ENCODE measurements at places on chromosomes 3 and 15.

DNA sequence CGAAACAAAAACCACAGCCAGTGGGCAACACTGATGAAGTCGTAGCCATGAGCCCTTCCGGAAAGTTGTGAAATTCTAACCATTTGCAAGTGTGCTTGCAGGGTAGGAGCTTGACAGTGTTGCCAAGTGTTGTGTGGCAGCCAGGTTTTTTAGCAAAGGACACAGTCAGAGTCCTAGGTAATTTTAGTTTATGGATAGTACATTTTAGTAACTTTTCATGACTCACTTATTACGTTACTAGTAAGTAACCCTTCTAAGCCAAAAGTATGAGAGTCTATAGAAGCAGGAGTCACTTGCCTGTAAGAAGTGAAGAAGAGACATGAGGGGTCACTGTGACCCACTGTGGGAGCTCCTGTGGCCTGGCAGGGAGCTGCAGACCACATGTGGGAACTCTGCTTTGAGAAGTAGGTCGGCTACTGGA is 54.8 kb upstream of the ADPGK start:
- peak; percentile 22 for DNase-seq

DNA sequence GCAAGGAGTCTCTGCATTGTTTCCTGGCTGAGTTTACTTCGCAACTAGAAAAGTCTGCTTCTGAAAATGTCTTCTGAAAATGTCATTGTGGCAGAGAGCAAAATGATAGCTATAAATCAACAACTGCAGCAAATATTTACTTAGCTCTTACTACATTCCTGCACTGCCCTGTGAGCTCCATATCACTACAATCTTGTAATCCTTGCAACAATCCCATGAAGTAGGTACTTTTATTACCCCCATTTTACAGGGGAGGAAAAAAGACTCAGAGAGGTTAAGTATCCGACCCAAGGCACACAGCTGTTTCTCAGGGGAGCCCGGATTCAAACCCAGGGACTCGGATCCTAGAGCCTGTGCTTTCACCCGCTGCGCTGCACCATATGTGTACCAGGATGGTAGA is 34.2 kb upstream of the SPTBN5 start:
- DNase-seq: no peak

DNA sequence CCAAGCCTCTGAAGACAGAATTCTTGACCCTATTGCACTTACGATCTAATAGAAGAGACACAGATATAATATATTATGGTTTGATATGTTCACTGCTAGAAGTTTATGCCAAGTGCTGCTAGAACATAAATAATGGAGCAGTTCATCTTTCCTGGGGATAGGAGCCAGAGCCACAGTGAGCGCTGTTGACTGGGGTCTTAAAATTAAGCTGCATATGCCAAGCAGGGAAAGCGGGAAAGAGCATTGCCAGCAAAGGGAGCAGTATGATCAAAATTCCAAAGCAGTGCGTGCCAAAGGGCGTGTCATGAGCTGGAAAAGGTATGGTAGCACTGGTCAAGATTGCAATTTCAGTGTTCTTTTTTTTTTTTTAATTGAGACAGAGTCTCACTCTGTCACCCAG is 49.1 kb upstream of the ABHD2 start:
- DNase-seq: no peak

DNA sequence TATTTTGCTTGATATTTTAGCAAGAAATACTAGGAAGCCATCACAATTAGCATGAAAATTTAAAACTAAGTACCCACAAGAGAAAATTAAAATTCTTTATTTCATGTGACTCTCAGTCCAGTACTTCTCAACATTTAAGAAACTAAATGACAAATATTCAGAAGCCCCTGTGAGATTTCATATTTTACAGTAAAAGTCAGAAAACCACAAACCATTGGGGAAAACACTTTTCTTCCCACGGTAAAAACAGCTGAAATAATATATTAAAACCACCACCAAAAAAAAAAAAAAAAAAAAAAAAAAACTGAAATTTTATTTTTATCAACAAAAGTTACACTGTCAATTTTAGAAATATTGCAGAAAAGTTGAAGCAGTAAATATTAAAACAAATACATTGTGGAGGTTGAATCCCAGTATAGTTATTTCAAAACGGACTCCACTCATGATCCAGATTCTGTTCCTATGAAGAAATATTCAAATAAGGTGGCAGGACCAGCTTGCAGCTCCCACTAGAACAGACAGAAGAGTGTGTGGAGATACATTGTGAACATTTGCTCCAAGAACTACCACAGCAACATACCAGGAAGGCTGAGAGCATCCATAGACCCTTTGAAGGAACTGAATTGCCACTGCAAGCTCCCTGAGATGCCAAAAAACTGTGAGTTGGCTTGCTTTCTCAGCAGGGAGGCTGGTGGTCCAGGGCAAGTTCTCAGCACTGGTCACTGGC is 308.2 kb downstream of the CTNNB1 start:
- no peak for DNase-seq

- no peak for DNase-seq
Observed at GRCh38 chr15:73686781-73687256, 2.6 kb downstream of the CD276 start.

DNA sequence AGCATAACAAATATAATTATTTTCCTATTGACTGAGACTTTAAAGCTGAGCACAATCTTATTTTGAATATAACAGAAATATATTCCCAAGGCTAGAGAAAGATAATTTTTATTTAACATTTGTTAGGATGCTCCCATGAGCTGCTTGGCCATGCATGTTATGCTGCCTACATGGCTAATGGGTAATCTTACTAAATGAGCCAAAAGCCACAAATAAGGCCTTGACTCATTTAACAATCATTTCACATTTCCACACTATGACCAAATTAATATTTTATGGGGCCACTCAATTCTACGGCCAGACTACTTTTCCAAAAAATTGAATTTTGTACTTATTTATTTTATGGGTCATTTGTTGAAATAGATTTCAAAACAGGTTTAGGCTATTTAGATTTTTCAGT is 141.7 kb downstream of the MEIS2 start:
- DNase-seq: no peak

DNA sequence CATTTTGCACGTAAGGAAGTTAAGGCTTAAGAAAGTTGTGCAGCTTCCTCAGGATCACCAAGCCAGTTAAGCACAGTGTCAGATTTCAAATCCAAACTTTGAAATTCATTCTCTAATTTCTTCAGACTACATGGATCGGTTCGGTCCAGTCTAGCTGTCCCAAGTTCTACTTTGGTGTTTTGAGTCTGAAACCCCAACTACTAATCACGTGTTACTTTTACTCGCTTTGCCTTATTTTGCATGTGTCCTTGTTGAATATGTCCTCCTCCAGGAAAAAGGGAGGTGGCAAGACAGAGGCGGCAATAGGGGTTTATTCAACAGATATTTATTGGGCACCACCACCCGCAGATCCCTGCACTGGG is 522 bp upstream of the GXYLT2 start:
- no peak for DNase-seq

DNA sequence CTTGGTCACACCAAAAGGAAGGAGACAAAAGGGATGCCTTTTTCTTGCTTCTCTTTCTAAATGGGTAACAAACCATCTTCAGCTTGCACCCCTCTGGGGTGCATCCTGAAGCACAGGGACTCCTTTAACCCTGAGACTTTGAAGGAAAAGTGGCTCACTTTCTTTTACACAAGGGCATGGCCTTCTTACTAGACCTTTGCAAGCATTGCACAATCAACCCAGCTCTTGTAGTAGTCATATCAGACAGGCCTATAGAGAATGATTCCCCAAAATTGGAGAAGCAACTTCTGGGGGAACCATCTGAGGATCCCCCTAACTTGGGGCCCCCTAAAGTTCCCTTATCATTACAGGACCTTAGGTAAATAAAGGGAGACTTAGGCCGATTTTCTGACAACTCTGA is 56.1 kb upstream of the GK5 start:
- DNase-seq: no peak

GRCh38 chr15:73366766-73367623 is 1.8 kb downstream of the HCN4 start:
- DNase-seq: peak; percentile 23

DNA sequence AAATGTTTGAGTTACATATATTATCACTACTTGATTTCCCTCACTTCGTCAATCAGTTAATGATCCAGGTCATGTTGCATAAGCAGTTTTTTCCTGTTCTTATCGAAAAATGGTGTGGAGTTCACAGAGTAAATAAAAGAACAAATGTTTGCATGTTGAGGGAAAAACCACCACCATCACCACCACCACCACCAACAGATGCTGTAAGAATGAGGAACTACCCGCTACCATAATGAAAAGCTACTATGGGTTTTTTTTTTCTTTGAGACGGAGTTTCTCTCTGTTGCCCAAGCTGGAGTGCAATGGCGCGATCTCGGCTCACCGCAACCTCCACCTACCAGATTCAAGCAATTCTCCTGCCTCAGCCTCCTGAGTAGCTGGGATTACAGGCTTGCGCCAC is 27.6 kb downstream of the RUBCN start:
- DNase-seq: no peak

- DNase-seq: no peak
Observed at GRCh38 chr3:149726716-149727407, 25.4 kb downstream of the COMMD2 start.

DNA sequence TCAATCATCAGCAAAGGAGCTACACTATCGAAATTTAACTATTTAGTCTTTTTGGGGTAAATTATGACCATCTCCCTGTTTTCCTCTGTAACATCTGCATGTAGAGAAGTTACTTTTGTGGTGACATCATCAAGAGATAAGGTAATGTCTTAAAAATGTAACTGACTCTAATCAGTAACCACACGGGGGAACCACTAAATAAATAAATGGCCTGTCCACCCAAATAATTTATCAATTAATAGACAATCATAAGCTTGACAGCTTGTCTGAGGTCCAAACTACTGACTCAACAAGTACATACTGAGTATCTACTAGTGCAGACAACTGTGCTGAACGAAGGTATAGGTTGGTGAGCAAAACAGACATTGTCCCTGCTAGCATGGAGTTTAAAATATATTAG is 219.3 kb downstream of the SLC9A9 start:
- no peak for DNase-seq

GRCh38 chr3:100988080-100988479 is 5.1 kb downstream of the ABI3BP start:
- no peak for DNase-seq

DNA sequence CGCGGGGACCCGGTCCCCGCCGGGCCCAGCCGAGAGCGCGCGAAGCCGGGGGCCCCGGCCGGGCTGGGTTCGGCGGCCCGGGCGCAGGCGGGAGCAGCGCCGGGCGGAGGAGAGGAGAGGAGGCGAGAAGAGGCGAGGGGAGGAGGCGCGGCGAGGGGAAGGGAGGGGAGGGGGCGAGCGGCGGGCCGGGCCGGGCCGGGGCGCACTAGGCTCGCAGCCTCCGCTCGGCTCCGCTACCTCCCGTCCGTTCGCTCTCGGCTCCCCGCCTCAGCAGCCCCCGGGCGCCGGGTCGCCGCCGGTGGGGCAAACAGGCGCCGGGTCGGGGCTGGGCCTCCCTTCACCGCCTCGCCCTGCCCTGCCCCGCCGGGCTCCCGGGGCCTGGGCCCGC is 351 bp downstream of the INSYN1 start:
- DNase-seq: peak; percentile 43

DNA sequence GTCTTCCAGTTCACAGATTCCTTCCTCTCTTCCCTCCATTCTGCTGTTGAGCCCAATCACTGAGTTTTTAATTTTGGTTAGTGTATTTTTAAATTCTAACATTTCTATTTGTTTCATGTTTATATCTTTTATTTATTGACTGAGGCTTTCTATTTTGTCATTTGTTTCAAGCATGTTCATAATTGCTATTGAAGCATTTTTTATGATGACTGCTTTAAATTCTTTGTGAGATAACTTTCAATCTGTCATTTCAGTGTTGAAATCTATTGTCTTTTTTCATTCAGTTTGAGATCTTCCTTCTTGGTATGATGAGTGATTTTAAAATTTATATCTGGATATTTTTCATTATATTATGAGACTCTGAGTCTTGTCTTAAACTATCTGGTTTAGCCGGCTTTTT is 192.3 kb downstream of the RPLP1 start:
- DNase-seq: no peak

DNA sequence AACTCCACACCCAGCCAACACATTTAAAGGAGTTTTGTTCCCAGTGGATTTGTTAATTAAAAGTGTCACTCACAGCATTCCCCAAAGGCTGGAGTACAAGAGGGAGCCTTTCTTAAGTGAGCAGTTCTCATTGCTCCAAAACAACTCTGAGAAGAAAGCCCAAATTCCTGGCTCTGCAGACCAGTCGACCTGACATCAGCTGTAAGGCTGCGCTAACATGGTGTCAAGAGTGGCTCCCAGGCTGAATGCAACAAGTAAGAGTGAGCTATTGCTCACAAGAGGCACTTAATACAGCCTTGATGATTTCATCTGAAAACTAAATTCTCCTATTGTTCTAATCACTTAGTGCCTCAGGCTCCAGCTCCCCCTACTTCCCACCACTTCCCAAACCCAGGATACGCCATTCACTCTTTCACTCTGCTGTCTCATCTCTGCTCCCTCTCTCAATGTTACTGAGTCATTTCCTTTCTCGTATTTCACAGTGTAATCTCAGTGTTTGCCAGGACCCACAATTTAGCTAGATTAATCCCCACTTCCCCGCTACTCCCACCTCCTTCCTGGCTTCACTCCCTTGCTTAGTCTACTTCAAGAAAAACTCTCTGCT is 81.8 kb downstream of the WWTR1 start:
- no peak for DNase-seq

- peak; percentile 78 for DNase-seq
Observed at GRCh38 chr15:61195116-61196002, 33.7 kb downstream of the RORA start.

GRCh38 chr15:61840090-61840489 is 220.2 kb downstream of the VPS13C start:
- DNase-seq: no peak

GRCh38 chr3:18044191-18044590 is 301.8 kb upstream of the TBC1D5 start:
- no peak for DNase-seq
